Left lung (tissue), 14 donors: ENCODE measurements at places on chromosomes 7 and 10. TPM values are rescaled to one million over a fixed set of nuclear protein-coding genes. Genes with fewer than 3 reads are reported as not detected.

GRCh38 chr10:21281765-21282484 is 243.6 kb downstream of the SKIDA1 start:
- no peaks in the 10 kb centered on the region for H3K27me3 ChIP-seq
- H3K36me3 ChIP-seq, result no peaks in the 10 kb centered on the region
- H3K4me3 ChIP-seq, result no peak overlapping the region
- H3K27ac ChIP-seq, result no peak overlapping the region
- no peaks in the 10 kb centered on the region for H3K4me1 ChIP-seq

DNA sequence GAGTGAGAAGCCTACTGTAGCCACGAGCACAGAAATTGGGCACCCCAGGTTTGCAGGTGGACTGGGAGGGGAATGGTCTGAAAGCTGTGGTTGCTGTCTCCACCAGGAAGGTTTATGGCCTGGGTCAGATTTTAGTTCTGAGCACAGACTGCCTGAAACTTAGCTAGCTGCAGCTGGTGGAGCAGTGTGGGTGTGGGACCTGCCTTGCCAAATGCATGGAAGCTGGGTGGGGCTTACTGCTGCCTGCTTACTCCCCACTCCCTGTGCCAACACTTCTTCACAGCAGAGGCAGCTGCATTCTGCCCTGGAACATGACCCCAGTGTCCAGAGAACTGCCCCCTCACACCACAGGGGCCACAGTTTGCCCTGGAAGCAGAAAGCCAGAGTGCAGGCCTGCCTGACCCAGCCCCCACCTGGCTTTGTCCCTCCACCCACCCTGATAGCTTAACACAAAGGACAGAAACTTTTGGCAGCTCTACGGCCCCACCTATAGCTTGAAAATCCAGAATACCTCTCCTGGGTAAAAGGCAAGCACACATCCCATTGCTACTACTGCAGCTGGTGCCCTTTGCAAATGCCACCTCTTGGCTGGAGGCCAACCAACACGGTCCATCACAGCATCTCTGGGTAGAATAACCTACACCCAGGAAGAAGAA is 281.6 kb downstream of the AGMO start:
- H3K36me3 ChIP-seq, result no peaks in the 10 kb centered on the region
- DNase-seq, result peak; percentile 14
- H3K4me1 ChIP-seq, result no peaks in the 10 kb centered on the region
- H3K27ac ChIP-seq, result no peak overlapping the region

- peaks cover 17% of the 10 kb centered on the region for H3K4me1 ChIP-seq
- H3K27ac ChIP-seq, result peak overlapping the region; percentile 74
- no peak for DNase-seq
- H3K36me3 ChIP-seq, result no peaks in the 10 kb centered on the region
- no peak overlapping the region for H3K4me3 ChIP-seq
These were observed 561.7 kb downstream of the SDK1 start for GRCh38 chr7:3862774-3863173.

DNA sequence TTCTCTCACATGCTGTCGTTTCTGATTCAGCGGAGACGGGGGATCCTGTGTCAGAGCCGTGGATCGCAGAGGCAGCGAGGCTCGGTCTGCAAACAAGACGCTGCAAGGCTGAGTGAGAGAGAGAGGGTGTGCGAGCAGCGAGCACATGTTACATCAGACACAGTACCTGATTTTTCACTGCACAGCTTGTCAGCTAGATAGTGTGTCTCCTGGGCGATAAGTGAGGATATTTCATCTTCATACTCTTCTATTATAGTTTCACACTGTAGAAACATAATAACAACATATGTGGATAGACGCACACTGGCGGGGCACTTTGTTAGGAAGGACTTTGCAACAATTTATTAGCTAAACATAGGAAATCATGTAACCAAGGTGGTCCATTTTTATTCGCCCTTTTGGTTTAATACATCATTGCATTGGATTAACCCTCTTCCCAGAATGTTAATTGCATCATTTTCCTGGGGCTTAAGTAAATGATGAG is 39.5 kb downstream of the CNPY1 start:
- no peak overlapping the region for H3K4me3 ChIP-seq
- no peak overlapping the region for H3K27ac ChIP-seq
- no peaks in the 10 kb centered on the region for H3K36me3 ChIP-seq
- no peaks in the 10 kb centered on the region for H3K4me1 ChIP-seq
- H3K27me3 ChIP-seq, result peaks cover 94% of the 10 kb centered on the region

- H3K4me1 ChIP-seq, result no peaks in the 10 kb centered on the region
- H3K36me3 ChIP-seq, result no peaks in the 10 kb centered on the region
- no peak overlapping the region for H3K4me3 ChIP-seq
- DNase-seq, result no peak
These were observed 88.0 kb downstream of the RAPGEF5 start for GRCh38 chr7:22268884-22269421.

- no peaks in the 10 kb centered on the region for H3K36me3 ChIP-seq
- peaks cover 24% of the 10 kb centered on the region for H3K4me1 ChIP-seq
- H3K4me3 ChIP-seq, result no peak overlapping the region
- H3K27me3 ChIP-seq, result no peaks in the 10 kb centered on the region
- DNase-seq, result no peak
These were observed 310.3 kb upstream of the AKR1E2 start for GRCh38 chr10:4515721-4516120.

Gene BRAT1
- 29.1 TPM for polyA plus RNA-seq

Gene PNLIPRP3
- polyA plus RNA-seq, result not detected

Gene DDX50
- polyA plus RNA-seq, result 63.7 TPM

Gene INHBA
- 0.81 TPM for polyA plus RNA-seq

Gene OR2A25
- polyA plus RNA-seq, result 0.09 TPM
